ENCODE measurements at places on chromosomes 7 and 10. TPM values are rescaled to one million over a fixed set of nuclear protein-coding genes. Genes with fewer than 3 reads are reported as not detected.
A peak's percentile ranks its signal among the peaks of the same experiment; 100 is the strongest.

GRCh38 chr7:6443372-6443941, 4.3 kb downstream of the DAGLB start:
- ATAC-seq, result peak; percentile 42

The FOXI2 gene
- total RNA-seq, result 0.32 TPM

GRCh38 chr7:132869166-132869861, 212.6 kb downstream of the CHCHD3 start:
- no peak for ATAC-seq

GRCh38 chr7:33422825-33423645, 293.7 kb downstream of the BBS9 start:
- no peak for ATAC-seq

The SHTN1 gene
- total RNA-seq, result 23.9 TPM

DNA sequence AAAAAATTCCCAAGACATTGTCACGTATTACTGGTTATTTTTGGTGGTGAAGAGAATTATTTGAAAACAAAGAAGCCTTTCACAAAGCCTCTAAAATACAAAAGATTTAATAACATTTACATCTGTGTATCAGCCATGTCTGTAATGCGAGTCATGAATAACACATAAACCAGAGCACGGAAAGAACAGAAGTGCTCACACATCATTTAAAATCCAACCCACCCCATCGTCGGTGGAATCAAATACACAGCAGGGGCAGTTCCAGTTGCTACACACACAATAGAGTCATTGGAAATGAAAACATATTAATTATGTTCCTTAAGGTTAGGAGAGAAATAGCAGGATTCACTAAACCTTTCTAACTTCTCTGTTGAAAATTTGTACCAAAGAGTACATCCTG, 1097.3 kb downstream of the KCNMA1 start:
- no peak for ATAC-seq

GRCh38 chr7:27972276-27972675, 208.3 kb downstream of the JAZF1 start:
- ATAC-seq, result no peak

- peak; percentile 57 for ATAC-seq
Measured at GRCh38 chr10:59887006-59887405, 19.4 kb downstream of the CCDC6 start.

- peak; percentile 30 for ATAC-seq
Measured at GRCh38 chr10:71708301-71708703, 11.3 kb downstream of the C10orf105 start.

DNA sequence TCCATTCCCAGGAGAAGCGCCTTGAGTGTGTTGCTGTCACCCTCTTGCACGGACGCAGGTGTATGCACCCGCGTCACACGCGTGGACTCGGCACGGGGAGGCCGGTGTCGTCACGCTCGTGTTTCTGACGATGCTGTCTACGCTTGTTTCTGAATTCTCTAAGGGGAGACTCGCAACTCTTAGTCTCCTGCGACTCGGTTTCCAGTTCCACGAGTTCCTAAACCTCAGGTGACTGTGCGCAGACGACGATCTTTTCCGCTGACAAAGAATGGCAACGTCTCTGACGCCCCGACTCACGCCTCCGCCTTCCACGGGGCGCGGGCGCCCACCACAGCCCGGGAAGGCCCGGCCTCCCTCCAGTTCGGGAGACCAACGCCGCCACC, 579 bp downstream of the IDI1 start:
- peak; percentile 5 for ATAC-seq

The ASB4 gene
- total RNA-seq, result not detected

DNA sequence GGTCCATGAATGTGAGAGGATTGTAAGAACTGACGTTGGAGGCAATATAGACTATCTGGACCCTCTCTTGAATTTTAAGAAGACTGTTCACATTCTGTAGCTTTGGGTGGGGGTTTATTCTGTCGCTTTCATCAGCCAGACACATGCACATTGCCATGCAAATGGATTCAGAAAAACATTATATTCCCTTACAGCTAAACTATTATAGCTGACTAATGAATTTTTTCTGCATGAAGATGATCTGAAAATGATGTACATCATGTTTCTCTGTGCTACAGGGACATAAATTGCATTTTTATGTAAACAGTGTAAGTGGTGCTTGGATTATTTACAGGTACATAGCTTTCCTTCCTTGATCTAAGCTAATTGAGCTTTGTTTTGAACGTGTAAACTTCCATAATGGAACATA, 1.5 kb downstream of the MET start:
- no peak for ATAC-seq

DNA sequence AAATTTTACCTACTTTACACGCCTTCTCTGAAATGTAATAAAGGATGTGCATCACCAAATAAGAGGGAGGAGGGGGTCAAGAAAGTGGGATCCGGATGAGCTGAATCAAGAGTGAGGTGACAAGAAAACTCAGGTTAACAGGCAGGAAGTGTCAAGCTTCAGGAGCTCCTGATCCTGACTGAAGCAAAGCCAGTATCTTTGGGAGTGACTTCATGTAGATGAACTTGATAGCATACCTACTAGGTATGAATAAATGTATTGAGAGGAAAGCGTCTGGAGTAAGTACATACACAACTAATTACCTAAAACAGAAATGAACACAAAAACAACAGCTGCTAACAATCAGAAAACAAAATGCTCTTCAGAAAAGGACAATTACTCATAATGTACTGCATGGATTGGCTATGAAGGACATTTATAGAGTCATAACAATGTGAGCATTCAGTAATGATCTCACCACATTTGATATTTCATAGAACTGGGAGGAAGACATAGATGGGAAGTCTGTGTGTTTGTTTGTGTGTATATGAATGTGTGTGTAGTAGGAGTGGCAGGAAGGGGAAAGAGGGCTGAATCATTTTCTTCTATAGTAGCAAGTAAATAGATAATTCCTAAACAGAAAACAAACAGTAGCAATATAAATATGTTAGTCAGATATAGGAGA, 29.4 kb downstream of the PRKG1 start:
- no peak for ATAC-seq

DNA sequence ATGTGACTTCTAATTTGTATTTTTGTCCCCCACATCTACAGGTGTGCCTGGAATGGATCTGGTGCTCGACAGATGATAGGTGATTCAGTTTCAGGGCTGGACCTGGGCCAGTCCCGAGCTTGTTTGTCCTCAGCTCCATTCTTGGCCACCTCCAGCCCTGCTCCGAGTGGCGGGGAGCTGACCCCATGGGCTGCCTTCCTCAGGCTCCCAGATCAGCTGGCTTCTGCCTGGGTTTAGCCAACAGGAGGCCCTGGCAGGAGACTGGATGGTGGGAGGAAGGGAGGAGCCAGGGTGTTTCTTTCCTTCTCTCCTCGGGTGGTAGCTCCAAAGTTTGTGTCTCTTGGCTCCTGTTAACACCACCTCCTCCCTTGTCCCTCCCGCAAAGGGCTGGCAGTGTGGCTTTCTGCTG, 75.2 kb downstream of the CDH23 start:
- ATAC-seq, result no peak

DNA sequence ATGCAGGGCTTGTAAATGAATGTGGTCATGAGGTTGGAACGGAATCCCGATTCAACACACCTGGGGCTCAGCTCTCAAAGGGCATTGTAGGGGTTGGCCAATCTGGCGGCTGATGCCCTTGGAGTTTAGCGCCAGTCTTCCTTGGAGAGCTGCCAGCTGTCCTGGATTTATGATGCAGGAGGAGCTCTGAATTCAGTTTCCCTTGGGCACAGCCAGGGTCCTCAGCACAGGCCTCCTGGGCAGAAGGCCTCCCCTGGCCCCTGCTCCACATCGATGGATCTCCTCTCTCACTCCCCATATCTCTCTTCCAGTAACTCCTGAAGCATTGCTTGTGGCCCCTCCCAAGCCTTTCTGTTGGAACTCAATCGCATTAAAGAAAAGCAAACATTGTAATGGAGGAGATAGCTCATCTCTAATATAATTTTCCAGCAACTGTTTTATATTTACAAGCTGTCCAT, 985 bp upstream of the CYTH3 start:
- no peak for ATAC-seq

The MMP21 gene
- total RNA-seq, result 0.08 TPM

DNA sequence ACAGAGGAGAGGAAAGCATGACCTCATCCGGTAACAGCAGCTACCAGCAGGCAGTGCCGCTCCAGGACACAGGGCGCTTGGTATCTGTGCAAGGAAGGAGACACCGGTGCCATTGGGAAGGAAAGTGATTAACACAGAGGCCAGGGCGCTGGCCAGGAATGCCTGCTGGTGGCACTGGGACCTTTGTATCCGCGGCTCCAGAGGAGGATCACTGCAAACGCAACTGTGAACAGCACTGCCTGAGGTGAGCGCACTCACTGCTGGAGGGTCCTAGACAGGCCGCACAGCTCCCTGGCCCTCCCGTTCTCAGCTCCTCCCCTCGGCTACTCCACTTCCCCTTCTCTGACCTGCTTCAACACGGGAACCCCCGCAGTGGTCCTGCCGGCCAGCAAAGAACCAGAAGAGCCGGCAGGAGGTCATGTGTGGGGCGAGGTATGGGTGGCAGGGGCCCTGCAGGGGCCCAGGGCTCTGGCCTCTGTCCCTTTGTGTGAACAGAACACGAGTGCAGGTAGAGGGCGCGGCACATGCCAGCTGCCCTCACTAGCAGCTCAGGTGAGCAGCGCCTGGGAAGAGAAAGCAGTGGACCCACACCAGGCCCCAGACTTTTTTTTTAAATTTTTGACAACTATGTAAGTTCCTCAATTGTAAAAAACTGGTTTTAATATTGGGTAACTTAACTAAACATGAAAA, 107.6 kb downstream of the VIPR2 start:
- no peak for ATAC-seq

The AKR1C2 gene
- total RNA-seq, result 115 TPM

DNA sequence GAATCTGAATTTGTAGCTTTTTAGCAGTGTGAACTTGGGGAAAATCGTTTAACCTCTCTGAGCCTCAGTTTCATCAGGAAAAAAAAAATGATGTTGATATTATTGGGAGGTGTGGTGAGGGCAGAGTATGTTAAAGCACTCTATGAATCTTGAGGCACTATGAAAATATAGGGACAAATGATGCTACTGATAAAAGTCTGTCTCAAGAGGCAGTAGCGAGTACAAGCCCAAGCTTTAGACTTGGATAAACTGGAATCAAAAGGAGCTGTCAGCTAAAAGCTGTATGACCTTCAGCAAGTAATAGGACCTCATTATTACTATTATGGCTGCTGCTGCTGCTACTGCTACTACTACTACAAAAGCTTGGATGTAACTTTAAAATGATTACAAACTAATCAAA, 8.4 kb downstream of the ZNF277 start:
- no peak for ATAC-seq

The C10orf62 gene
- total RNA-seq, result 0.16 TPM

GRCh38 chr10:127276794-127277462, 80.5 kb upstream of the INSYN2A start:
- ATAC-seq, result no peak

The TDRD1 gene
- not detected for total RNA-seq

DNA sequence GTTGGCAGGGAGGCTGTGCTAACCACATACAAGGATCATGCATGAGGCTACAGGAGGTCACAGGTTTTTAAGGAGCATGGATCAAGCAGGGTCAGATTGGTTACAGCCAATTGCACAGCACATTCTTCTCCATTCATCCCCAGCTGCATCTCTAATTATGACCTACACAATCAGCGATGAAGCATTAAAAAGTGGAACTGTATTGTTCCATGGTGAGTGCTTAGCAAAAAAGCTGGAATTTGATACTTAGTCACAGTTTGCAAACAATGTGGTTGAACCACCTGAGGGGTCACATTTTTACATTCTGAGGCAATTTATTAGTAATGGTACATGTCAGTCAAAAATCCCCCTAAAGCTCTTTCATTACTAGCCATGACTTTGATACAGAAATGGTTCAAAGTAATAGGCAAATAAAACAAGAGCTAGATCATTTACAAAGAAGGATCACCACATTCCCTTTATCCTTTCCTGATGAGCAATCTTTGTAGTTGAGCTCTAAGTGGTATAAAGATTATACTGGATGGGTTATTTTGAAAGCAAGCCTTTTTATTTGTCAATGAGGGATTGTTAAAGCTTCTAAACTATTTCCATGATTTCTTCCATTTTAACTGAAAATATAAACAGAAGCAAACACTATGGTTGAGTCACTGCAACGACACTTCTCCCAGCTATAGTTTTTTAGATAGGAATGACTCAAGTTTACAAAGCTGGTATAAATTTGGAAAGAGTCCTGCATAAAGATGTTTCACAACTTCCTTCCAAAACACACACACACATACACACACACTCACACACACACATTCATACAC, 217.8 kb upstream of the SEMA3A start:
- no peak for ATAC-seq

The FAM237B gene
- total RNA-seq, result not detected

DNA sequence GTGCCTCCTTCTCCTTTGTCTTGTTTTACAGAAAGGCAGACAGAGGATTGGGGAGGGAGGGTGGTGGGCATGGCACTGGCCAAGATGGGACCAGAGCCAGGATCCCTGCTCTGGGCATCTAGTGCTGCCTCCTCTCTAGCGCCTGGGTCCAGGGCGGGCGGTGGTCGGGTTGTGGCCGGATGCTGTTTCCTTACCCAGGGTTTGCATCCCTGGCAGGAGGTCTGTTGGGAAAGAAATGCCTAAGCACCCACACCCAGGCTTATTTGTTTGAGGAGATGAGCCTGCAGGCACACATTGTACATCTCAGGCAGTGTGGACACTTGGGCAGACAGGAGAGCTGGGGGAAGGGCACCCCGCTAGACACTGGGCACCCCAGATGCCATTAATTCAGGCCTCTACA, 102.3 kb upstream of the PCBD1 start:
- no peak for ATAC-seq

DNA sequence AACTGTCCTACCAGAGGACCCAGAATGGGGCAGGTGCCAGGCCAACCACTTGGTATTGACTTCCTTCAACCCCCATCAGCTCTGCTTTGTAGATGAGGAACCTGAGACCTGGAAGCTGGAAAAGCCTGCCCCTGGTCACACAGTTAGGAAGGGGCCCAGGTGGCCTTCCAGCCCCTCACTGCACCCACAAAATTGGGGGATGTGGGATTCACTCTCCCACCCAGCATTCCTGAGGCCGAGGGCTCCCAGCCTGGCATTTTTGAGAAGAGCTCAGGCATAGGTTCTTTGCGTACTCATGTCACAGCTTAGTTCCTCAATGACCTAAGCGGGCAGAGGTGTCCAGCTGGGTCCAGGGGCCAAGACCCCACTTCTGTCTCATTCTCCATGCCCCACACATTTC, 46.1 kb downstream of the EBF3 start:
- ATAC-seq, result no peak

The SPDYE2B gene
- not detected for total RNA-seq

DNA sequence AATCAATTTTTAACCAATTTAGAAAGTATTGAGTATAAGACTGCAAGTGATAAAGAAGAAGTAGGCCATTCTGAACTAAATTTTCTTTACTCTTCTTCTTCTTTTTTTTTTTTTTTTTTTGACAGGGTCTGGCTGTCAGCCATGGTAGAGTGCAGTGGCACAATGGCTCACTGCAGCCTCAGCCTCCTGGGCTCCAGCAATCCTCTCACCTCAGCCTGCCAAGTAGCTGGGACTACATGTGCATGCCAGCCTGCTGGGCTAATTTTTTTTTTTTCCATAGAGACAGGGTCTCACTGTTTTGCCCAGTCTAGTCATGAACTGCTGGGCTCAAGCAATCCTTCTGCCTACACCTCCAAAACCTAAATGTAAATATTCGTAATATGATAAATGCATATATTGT, 63.2 kb downstream of the DGKB start:
- ATAC-seq, result no peak

GRCh38 chr10:11145495-11145855, 127.8 kb downstream of the CELF2 start:
- peak; percentile 50 for ATAC-seq

The BMPER gene
- total RNA-seq, result not detected
